Cortex of kidney (tissue), 1 donor: ENCODE measurements at places on chromosomes 7 and 10.

GRCh38 chr7:8442814-8443304, 9.4 kb downstream of the NXPH1 start:
- DNase-seq: no peak

GRCh38 chr10:52217531-52217930, 96.5 kb upstream of the DKK1 start:
- DNase-seq: no peak

DNA sequence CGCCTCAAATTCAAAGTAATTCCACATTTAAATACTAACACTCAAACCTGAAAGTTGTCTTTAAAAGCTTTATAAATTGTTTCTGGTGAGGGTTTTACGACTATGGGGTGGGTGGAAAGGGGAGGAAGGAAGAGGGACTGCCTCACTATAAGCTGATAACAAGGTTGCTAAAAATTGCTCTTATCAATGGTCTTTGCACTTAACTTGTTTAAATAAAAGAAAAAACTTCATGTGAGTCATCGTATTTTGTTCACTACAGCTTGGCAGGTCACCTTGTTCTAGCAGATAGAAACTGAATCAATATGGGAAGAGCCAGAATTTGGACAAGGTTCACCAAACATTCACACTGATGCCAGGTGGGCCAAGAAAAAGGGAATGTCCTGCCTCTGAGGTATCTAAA, 129.2 kb downstream of the TES start:
- DNase-seq: no peak

DNA sequence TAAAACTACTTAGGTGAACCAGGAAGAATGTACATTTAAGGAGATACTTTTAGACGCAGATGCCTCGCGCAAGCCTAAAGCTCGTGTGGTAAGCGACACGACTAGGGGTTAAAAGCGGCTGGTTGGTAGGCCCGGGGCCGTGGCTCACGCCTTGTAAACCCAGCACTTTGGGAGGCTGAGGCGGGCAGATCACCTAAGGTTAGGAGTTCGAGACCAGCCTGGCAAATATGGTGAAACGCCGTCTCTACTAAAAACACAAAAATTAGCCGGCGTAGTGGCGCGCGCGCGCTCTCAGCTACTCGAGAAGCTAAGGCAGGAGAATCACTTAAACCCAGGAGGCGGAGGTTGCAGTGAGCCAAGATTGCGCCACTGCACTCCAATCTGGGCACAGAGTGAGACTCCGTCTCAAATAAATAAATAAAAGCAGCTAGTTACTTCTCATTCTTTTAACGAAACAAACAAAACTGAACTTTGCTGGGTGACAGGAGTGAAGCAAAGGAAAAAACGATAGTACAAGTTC, 879 bp downstream of the NUDT5 start:
- no peak for DNase-seq

GRCh38 chr10:55280696-55281095, 479.7 kb upstream of the PCDH15 start:
- DNase-seq: no peak

GRCh38 chr10:127012071-127012768, 107.0 kb downstream of the DOCK1 start:
- DNase-seq: no peak

- no peak for DNase-seq
These were observed 705.1 kb downstream of the SUGCT start for GRCh38 chr7:40839881-40840280.
